ENCODE measurements at places on chromosomes 6 and 20.

DNA sequence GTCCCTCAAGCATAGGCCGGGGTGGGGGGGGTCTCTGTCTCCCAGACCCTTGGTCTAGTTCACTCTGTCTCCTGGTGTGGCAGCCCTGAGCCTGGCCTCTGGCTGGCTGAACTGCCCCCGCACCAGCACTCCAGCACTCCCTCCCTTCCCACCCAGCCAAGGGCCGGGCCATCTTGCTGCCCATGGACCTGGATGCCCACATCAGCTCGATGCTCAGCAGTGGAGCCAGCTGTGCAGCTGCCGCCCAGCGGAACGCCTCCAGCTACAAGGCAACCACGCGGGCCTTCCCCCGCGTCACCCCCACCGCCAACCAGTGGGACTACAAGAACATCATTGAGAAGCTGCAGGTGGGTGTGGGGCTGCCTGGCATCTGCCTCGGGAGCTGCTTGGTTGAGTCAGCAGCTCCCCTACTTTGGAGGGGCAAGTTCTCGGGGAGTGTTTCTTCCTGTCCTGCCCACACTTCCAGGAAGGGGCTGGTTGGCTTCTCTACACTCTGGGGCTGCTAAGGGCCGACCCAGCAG, 28.4 kb downstream of the UQCC2 start:
- DNase-seq, result peak; percentile 67

DNA sequence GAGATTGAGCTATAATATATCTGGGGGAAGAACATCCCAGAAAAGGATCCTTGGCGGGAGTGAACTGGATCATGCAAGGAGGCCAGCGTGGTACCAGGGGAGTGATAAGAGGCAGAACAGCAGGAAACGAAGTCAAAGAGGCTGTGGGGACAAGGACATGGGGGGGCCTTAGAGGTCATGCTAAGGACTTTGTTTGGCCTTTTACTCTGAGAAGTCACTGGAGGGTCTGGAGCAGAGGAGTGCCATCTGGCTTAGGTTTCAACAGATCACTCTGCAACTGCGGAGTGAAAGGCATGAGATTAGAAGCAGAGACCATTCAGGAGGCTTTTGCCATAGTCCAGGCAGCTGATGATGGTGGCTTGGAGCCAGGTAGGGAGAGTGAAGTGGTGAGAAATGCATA, 24.3 kb downstream of the MRAP2 start:
- no peak for DNase-seq

DNA sequence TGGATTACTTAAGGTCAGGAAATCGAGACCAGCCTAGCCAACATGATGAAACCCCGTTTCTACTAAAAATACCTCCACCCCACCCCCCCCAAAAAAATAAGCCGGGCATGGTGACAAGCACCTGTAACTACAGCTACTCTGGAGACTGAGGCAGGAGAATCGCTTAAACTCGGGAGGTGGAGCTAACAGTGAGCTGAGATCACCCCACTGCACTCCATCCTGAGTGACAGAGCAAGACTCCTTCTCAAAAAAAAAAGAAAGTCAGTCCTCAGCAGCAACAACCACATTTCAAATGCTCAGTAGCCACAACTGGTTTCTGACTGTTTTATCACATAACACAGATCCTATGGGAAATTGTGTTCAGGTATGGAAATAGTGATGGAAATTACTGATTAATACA, 135.3 kb downstream of the HFE start:
- no peak for DNase-seq

DNA sequence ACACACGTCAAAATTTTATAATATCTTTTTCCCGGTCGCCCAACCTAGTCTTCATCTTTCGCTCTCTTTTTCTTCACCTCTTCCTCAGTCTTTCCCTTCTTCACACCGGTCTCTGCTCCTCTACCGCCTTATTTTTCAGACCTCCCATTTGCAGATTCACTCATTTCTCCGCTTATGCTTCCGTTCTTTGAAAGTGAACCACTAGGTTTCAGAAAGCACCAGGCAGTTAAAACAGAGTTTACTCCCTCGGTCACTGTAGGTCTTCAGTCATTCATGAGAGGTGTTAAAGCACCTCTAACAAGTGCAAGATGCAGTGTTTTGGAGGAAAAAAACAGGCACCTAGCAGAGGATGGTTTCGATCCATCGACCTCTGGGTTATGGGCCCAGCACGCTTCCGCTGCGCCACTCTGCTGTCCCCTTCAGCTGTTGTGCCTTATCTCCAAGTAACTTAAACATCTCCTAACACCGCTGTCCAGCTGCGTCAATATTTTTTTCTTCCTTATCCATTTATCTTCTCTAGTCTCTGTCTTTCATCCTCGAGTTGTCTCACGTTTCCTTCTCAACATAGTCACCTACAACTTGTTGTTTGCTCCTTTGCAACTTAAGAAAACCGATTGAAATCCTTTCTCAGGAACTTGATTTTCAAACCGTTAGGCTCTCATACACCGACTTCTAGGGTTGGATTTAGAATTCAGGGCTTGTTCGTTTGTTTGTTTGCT, 119.7 kb upstream of the ZNF184 start:
- DNase-seq, result no peak

DNA sequence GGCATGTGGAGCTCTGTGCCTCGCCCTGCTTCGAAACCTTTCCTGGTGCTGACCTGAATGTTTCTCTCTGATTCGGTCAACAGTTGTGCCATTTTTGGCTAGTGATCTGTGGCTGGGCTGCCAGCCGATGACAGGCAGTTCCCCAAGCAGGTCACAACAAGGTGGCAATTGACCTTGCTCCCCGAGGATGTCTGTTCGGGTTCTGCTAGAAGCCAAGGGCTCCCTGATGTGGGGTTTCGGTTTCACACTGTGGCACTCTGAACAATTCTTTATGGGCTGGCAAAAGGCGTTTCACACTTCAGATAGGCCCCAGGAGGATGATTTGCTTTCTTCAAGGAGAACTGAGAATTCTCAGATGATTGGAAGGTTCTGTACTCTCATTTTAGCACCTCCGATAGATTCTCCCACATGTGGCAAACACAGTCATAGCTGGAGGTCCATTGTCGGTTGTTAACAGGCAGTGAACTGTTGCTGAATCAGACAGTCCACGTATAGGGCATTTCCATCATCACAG, 135.6 kb downstream of the SLC24A3 start:
- no peak for DNase-seq
